Stimulated activated naive CD4-positive, alpha-beta T cell (primary cell): ENCODE measurements at places on chromosomes 2 and 18.
A peak's percentile ranks its signal among the peaks of the same experiment; 100 is the strongest.

DNA sequence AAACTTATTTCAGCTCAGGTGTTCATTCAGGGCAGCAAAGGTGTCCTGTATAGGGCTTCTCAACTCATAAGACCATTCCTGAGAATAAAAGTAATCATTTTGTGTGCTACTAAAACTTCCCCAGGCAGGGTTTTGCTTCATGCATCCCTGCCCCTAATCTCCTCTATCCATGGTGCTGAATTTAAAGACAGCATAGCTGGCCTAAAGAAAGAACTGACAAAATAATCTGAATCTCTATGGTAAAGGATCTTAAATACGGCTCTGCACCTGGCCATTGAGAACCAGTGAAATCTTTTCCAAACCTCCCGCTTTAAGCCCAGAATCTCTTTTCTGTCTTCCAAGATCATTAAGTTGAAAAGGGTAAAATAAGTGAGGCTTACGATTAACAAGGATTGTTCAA, 292.1 kb upstream of the KLHL29 start:
- DNase-seq: no peak

GRCh38 chr2:158781353-158781961, 13.7 kb upstream of the DAPL1 start:
- no peak for DNase-seq

DNA sequence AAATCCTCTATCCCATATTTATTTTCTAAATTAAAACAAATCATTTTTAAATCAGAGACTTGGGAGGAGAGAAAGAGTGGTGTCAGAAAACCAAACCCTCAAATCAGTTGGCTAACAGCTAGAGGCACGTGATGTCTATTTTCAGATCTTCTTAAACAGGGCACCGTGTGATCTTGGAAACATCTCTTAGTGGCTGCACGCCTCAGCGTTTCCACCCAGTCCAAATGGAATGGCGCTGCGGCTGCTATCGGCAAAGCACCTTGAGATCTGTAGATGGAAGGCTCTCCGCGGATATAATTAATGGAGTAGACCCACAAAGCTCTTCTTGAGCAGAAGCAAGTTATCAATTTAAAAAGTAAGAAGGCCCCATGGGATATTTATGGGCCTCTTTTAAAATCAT, 50.0 kb downstream of the NRP2 start:
- DNase-seq: no peak

DNA sequence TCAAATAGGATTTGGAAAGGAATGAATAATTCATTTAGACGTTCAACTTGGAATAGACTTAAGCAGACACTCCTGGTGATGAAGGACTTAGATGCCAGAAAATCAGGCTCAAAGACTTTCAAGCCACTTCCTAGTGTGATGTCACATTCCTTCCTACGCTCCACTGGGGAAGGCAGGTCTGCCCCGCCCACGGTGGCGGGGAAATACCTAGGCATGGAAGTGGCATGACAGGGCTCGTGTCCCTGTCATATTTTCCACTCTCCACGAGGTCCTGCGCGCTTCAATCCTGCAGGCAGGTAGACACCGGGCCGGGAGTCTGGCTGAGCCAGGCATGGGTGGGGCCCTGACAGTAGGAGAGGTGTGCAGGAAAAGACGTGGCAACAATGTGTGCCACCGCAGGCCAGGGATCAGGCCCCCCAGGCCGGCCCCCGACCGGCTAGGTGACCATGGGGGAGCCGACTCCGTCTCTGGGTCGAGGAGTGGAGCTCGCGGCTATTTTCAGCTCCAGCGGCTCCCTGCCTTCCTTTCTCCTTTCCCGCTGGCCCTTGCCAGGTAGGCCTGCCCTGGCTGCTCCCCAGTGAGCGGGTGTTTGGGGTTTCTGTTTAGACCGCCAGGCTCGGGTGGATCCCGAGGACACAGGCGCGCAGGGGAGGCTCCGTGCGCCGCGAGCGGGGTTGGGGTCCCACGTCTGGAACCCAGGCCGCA, at the start of gene IL1RL2:
Gene IL1RL2, plus strand, starts transcription at position 233 of the 705 bp plus-strand sequence. CDS start 845 bp downstream, outside the sequence.
- DNase-seq: no peak

DNA sequence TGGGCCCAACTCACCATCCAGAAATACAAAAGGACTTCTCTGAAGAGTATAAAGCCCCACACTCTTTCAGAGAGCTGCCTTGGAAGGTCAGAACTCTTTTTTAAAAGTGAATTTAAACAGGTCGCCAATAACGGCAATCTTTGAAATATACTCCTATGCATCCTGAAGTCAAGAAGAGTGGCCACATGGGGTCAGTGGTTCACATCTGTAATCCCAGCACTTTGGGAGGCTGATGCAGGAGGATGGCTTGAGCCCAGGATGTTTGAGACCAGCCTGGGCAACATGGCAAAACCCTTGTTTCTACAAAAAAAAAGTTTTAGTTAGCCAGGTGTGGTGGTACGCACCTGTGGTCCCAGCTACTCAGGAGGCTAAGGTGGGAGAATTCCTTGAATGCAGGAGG, 68.1 kb upstream of the FZD7 start:
- no peak for DNase-seq

DNA sequence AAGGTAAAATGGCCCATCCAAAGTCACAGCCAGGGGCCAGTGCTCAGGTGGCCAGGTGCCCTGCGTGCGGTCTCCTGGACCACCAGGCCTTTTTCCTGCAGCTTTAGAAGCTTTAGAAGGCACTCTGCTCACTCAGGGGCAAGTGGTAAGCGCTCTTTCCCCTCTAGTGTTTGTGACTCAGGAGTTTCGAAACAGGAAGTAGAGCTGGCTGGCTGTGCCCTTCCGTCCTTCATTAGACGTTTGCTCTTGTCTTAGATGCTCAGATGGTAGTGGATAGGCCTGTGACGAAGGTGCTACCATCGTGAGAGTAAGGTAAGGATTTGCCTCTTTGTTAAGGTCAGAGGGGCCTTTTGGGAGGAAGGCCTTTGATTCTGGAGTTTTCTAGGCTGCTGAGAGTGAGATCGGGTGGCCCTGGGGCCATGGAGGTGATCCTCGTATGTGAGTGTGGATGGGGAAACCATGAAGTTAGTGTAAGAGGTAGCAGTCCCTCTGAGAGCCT, at the start of gene CASP8:
Gene CASP8, plus strand, starts transcription at position 235 of the 499 bp plus-strand sequence. CDS start 5,951 bp downstream, outside the sequence.
- DNase-seq: peak; percentile 25

DNA sequence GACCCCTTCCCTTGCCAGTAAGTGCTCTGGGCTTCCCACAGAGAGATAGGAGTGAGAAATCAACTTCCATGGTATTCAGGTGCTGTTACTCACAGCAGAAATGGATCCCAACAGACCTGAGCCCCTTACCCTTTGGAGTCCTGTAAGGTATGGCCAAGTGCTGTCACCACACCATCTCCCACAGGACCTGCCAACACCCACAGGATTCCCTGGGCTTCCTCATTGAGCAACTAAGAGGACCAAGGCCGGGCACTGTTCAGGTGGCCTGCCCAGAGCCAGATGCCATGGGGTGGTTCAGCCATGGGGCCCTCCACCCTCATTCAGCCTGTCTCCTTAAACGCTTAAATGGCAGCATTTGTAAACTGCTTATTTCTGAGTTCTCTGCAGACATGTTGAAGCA, 166.2 kb downstream of the TRIM43 start:
- DNase-seq: no peak

DNA sequence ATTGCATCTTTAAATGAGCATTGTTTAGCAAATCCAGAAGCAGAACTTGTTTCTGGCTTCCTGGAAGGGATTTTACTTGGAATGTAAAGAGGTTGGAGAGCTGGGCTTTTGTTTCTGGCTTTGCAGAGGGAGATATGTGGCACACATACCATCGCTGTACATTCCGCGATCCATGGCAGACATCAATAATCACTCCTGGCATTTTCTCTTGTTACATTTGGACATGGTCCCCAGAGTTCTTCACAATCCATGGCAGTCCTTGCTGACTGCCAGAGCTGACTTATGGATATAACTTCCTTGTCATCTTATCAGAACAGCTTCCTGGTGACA, 445.6 kb upstream of the SPRED2 start:
- no peak for DNase-seq

- no peak for DNase-seq
Observed at GRCh38 chr2:69734854-69735544, 6.9 kb upstream of the ANXA4 start.

DNA sequence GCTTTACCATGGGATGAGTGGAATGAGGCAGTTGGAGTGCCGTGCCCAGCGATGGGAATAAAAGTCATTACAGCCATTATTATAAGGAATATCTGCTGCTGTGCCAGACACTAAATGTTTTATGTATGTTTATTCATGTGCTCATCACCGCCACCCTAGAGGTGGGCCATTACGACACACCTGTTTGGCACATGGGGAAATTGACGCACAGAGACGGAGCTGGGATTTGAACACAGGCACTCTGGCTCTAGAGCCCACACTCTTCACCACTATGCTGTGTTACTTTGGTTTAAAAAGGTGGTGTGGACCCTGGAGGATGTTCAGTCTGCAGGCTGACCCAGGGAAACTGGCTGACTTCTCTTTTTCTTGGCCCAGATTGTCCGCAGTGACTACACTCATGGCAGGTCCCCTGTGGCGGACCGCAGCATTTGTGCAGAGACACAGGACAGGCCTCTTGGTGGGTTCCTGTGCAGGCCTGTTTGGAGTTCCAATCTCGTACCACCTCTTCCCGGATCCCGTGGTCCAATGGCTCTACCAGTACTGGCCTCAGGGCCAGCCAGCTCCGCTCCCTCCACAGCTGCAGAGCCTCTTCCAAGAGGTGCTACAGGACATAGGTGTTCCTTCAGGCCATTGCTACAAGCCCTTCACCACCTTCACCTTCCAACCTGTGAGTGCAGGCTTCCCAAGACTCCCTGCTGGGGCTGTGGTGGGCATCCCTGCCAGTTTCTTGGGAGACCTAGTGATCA, 1.6 kb downstream of the TMEM177 start:
- DNase-seq: no peak

GRCh38 chr2:96575785-96576456, 39.4 kb downstream of the ARID5A start:
- DNase-seq: no peak

DNA sequence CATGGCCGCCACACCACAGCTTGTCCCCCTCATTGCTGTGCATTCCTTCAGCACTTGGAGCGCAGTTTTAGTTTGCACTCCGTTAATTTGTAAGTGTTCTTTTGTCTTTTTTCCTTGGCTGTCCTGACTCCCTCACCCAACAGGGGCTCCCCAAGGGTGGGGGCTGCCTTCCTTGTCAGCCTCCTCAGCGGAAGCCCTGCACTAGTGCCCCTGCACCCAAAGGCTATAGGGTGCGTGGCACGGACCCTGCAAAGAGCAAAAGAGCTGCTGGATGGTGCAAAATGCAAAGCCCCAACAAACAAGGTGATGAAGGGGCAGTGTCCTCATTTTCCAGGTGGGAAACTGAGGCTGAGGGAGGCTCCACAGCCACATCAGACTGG, 46.8 kb downstream of the EMX1 start:
- DNase-seq: no peak

DNA sequence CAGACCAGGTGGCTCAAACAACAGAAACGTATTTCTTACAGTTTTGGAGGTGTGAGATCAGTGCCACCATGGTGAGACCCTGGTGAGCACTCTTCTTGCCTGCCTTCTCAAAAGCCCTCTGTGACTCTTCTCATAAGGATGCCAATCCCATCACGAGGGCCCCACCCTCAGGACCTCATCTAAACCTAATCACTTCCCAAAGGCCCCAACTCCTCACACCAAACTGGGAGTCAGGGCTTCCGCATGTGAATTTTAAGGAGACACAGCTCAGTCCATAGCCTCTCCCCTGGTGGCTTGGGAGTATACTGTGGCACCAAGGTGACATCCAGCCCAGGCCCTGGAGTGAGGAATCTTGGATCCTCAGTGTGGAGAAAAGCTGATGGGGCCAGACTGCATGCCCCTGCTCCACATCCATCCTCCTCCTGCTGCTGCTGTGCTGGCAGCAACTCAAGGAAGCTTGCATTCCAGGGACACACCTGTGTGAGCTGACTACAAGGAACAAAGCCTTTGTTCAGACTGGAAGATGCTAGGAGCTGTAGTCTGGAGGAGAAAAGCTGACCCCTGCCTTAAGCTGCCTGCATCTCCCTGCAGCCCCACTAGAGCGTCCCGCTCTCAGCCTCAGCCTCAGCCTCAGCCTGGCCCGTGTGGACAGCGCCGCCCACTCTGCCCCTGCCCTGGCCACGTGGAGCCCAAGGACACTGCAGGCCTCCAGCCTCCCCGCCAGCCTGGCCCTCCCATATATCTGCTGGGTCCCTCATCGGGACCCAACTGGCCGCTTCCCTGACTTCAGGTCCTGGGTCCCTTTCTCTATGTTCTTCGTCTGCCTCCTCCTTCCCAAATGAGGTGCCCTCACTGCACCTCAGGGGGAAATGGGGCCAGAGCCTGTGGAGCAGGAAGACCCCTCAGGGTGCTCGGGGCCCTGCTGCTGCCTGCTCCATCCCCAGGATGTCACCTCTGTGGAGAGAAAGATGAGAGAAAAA, 87.8 kb upstream of the RAB6C start:
- DNase-seq: no peak

DNA sequence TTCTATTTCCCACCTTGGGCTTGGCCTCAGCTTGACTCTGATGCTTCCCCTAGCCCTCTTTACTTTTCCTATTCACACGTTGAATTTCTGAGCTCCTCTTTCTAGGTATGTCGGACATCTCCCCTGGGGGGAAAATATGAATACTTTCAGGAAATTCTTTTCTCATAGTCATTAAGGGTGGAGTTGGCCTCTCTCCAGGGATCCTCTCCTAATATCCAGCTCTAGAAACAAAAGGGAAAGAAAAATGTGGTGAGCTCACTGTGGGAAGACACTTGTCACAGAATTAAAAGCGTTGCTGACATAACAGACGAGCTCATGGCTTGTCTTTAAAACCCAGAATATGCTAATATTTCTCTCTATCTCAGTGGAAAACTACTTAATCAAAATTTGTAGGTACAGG, 132.7 kb upstream of the MEX3C start:
- DNase-seq: no peak

- no peak for DNase-seq
Observed at GRCh38 chr2:26475832-26476501, 2.0 kb downstream of the OTOF start.

- no peak for DNase-seq
Observed at GRCh38 chr2:128303095-128303791, 15.4 kb downstream of the HS6ST1 start.

DNA sequence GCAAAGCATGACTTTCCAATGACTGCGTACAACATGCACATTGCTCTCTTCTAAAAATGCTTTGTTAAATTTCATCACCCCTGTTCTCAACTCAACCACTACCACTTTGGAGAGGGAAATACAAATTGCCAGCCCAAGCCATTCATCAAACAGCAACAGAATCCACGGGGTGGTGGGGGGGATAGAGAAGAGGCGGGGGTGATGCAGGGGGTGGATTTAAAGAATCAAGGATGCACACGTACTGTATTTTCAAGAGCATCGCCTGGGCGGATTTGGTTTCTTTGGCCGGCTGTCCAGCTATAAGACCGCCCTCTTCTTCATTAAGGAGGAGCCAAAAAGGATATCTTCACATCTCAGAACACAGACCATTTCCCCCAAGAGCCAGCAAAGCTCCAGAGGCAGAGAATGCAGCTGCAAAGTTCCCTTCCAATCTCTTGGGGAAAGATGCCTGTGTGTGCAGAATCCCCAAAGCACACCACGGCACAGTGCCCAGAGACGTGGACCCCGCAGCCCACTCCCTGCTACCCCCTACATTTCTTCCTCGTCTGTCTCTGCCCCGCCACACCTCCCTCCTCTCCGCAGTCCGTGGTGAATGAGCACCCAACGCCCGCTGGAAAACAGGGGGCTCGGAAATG, 977 bp downstream of the SLC8A1 start:
- DNase-seq: no peak

GRCh38 chr2:11077411-11077810, 77.9 kb upstream of the SLC66A3 start:
- no peak for DNase-seq

GRCh38 chr2:86039178-86039962, 66.3 kb downstream of the POLR1A start:
- peak; percentile 27 for DNase-seq

- DNase-seq: no peak
Observed at GRCh38 chr2:148103946-148104345, 83.1 kb downstream of the MBD5 start.
